ENCODE measurements at places on chromosomes 5 and 9. TPM values are rescaled to one million over a fixed set of nuclear protein-coding genes. Genes with fewer than 3 reads are reported as not detected.

- no peak for DNase-seq
These were observed 82.8 kb downstream of the DCP2 start for GRCh38 chr5:113059232-113060040.

NRG2 gene
- 5.2 TPM for total RNA-seq

- DNase-seq: no peak
These were observed 28.5 kb upstream of the IL17B start for GRCh38 chr5:149407323-149408251.

DNA sequence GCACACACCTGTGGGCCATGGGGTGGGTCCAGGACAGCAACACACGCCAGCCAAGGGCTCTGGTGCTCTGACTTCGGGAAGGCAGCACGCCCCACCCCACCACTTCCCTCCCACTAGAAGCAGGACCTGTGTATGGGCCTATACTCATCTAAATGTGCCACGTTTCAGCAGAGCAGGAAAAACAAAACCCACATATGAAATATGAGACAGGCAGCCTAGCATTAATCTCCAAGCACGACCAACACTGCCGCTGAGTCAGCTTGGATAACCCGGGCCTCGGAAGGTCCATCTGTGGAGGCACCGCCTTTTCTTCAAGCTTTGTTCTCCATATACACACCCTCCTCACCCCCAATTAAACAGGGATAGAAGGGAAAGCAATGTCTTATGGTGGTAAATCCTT is 203.1 kb downstream of the ROR2 start:
- DNase-seq: no peak

- no peak for DNase-seq
These were observed 2.2 kb upstream of the JAK2 start for GRCh38 chr9:4982721-4983482.

GRCh38 chr5:115455301-115455707 is 89.3 kb downstream of the FEM1C start:
- DNase-seq: no peak

- DNase-seq: no peak
These were observed 34.9 kb upstream of the FOXI1 start for GRCh38 chr5:170070556-170071412.

GRCh38 chr5:108672639-108673038 is 75.1 kb upstream of the FER start:
- DNase-seq: no peak

- no peak for DNase-seq
These were observed 136.7 kb downstream of the NUDT12 start for GRCh38 chr5:103425686-103426454.

DNA sequence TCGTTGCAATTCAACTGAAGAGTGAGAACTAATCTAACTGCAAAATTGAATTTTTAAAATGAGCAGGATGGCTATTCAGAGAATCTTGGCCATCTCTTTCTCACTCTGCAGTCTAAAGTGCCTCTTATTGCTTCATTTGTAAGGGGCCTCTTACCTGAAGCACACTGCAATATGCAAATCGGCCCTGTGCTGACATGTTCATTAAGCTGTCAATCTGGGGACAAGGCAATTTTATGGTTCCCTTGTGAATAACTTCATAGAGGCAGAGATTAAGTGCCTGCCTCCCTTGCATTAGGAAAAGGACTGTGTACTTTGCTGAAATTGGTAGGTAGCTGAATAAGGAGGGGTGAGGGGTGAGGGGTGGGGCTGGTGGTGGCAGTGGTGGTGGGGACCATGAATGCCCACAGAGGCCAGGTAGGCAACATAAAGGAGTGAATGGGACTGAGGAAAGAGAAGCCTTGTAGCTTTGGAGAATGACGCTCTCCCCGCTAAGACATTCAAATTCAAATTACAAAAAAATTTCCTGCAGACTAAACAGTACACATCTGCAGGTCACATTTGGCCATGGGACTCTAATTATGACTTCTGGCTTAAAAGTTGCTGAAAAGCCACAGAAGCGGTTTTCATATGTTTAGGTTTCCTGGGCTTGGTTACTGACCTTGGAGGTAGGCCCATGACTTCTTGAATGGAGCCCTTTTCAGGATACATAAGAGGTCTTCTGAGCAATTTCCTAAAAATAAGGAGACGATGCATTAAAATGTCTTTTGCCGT is 25.0 kb downstream of the TNFSF8 start:
- DNase-seq: no peak

- no peak for DNase-seq
These were observed 1429.8 kb upstream of the CDH9 start for GRCh38 chr5:28468166-28468565.

CDC25C gene
- total RNA-seq: 2.0 TPM

GRCh38 chr5:39519079-39519478 is 94.3 kb upstream of the DAB2 start:
- DNase-seq: no peak

GRCh38 chr9:95379630-95380029 is 62.1 kb upstream of the FANCC start:
- no peak for DNase-seq

INVS gene
- total RNA-seq: 21.9 TPM

- DNase-seq: no peak
These were observed 43.5 kb downstream of the LPAR1 start for GRCh38 chr9:110994771-110995241.

SYK gene
- total RNA-seq: 12.0 TPM

ORM1 gene
- total RNA-seq: not detected

DNA sequence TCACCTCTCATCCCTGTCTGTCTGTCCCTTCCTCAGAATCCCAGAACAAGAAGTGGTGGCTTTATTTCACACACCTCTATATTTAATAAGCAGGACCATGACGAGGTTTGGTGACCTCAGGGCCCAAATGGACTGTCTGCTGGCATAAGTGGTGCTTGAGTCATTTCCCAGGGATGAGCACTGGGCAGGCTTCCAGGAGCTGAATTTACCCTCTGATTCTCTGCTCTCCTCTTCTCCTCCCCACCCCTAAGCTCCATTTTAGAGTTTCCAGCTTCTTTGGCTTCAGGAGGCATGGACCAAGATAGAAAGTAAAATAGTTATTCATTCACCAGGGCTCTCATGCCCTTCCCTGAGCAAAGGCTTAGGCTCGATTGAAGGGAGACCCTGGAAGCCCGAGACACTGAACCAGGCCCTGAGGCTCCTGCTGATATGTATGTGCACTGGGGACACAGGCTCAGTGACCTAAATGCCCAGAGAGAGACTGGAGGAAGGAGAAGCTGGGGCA is 69.1 kb downstream of the PPARGC1B start:
- no peak for DNase-seq
